ENCODE measurements at places on chromosomes 11 and 22. TPM values are rescaled to one million over a fixed set of nuclear protein-coding genes. Genes with fewer than 3 reads are reported as not detected.

DNA sequence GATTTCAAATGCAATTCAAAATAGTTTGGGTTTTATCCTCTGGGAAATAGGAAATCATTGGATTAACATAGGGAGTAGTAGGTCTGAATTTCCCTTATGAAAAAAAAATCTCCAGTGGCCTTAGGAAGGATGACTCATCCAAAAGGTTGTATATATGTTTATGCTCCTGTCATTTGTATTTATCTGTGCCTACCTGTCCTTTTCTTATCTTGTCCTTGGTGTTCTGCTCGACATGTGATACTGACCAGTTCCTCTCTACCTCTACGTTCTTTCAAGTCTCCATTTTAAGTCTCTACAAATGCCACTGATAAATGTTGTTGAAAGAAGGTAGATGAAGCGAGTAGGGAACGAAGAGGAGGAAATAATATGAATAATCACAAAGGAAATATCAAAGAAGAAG is 3.0 kb upstream of the SOX6 start:
- no peak for DNase-seq
- H3K36me3 ChIP-seq: no peaks in the 10 kb centered on the region
- H3K4me3 ChIP-seq: no peak overlapping the region
- H3K4me1 ChIP-seq: peaks cover 13% of the 10 kb centered on the region
- H3K27me3 ChIP-seq: no peaks in the 10 kb centered on the region

GRCh38 chr11:620935-621814 is 3.6 kb downstream of the CDHR5 start:
- H3K36me3 ChIP-seq: no peaks in the 10 kb centered on the region
- peaks cover 9% of the 10 kb centered on the region for H3K27me3 ChIP-seq
- no peak for DNase-seq

GRCh38 chr11:110147962-110148709 is 54.9 kb downstream of the ZC3H12C start:
- peak overlapping the region; percentile 33 for H3K4me3 ChIP-seq
- H3K4me1 ChIP-seq: peaks cover 34% of the 10 kb centered on the region
- 0 out of 2 replicates have a peak, but pooled peaks cover 5% of the 10 kb centered on the region for H3K36me3 ChIP-seq
- H3K27me3 ChIP-seq: no peaks in the 10 kb centered on the region

DNA sequence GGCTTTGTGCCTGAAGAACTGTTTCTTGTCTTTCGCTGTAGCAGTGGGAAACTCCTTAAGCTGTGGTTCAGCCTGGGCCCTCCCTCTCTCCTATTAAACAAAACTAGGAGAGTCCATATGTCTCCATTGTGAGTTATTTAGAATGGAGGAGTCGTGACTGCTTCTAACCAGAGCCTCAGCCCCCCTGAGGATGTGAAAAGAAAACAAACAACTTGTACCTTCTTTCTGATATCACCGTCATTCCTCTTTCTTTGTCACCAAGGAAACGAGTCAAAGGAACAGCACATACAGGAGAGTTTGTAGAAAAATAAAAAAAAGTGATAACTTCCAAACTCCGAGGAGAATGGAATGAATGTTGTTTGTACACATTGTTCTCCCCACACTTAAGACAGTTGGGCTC is 11.6 kb upstream of the EXT2 start:
- no peak for DNase-seq
- H3K27ac ChIP-seq: no peak overlapping the region
- H3K27me3 ChIP-seq: peaks cover 6% of the 10 kb centered on the region
- no peak overlapping the region for H3K4me3 ChIP-seq
- H3K4me1 ChIP-seq: no peaks in the 10 kb centered on the region

DNA sequence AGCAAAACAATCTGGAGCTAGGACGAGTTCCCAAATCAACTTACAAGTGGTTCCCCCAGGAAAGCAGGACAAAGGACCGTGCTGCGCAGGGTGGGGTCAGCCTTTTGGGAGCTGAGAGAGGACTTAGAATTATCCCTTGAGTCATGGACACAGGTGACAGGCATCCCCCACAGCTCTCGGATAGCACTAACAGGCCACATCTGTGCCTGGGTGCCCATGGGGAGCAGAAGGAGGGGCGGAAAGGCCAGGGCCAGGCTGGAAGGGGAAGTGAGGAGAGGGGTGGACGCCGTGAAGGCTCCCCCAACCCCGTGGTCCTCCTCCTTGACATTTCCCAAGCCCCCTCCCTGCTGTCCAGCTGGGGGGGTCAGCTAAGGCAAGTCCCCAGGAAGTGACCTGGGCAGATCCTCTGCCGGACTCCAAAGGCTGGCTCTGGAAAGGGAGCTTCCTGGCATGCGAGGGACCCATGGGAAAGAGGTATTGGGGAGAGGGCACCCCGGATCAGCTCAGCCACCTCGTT is 31.6 kb upstream of the A4GALT start:
- peaks cover 43% of the 10 kb centered on the region for H3K4me1 ChIP-seq
- no peak overlapping the region for H3K27ac ChIP-seq
- H3K4me3 ChIP-seq: no peak overlapping the region
- no peaks in the 10 kb centered on the region for H3K27me3 ChIP-seq

DNA sequence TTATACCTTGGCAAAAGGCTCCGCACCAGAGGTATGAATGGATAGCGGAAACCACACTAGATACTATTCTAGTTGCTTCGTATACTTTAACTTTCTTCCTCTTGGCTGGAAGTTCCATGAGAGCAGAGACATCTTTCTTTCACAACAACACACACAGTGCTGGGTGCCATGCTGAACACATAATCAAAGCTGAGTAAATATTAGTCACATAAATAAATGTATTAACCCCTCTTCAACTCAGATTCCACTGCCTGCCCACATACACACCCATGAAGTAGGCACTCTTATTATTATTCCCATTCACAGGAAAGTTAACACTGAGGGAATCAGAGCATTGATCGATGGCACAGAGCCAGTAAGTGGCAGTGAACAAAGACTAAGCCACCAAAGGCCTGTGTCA is 35.4 kb downstream of the SPON1 start:
- H3K27ac ChIP-seq: no peak overlapping the region
- no peaks in the 10 kb centered on the region for H3K27me3 ChIP-seq
- no peak overlapping the region for H3K4me3 ChIP-seq
- no peaks in the 10 kb centered on the region for H3K4me1 ChIP-seq
- H3K36me3 ChIP-seq: no peaks in the 10 kb centered on the region

- peaks cover 32% of the 10 kb centered on the region for H3K27me3 ChIP-seq
- peaks cover 4% of the 10 kb centered on the region for H3K4me1 ChIP-seq
- H3K36me3 ChIP-seq: no peaks in the 10 kb centered on the region
- no peak overlapping the region for H3K27ac ChIP-seq
Measured at GRCh38 chr22:39087881-39088684, 9.0 kb upstream of the APOBEC3H start.

- peaks cover 38% of the 10 kb centered on the region for H3K27me3 ChIP-seq
- H3K36me3 ChIP-seq: no peaks in the 10 kb centered on the region
- H3K4me1 ChIP-seq: no peaks in the 10 kb centered on the region
- H3K4me3 ChIP-seq: no peak overlapping the region
- DNase-seq: no peak
Measured at GRCh38 chr11:44379141-44380008, 69.4 kb upstream of the ALX4 start.

GRCh38 chr11:89416961-89417360 is 74.2 kb downstream of the NOX4 start:
- H3K36me3 ChIP-seq: peaks cover under 1% of the 10 kb centered on the region
- no peak for DNase-seq
- no peak overlapping the region for H3K4me3 ChIP-seq
- no peaks in the 10 kb centered on the region for H3K4me1 ChIP-seq
- no peaks in the 10 kb centered on the region for H3K27me3 ChIP-seq

GRCh38 chr11:41497974-41498373 is 38.5 kb upstream of the LRRC4C start:
- no peak for DNase-seq
- no peak overlapping the region for H3K27ac ChIP-seq
- H3K27me3 ChIP-seq: no peaks in the 10 kb centered on the region
- no peak overlapping the region for H3K4me3 ChIP-seq
- H3K4me1 ChIP-seq: no peaks in the 10 kb centered on the region

GRCh38 chr22:40813912-40814315 is 5.2 kb downstream of the SLC25A17 start:
- H3K4me1 ChIP-seq: peaks cover 33% of the 10 kb centered on the region
- no peak overlapping the region for H3K27ac ChIP-seq
- H3K27me3 ChIP-seq: 0 out of 2 replicates have a peak, but pooled peaks cover 3% of the 10 kb centered on the region
- DNase-seq: no peak

- no peak overlapping the region for H3K27ac ChIP-seq
- H3K36me3 ChIP-seq: no peaks in the 10 kb centered on the region
- H3K4me1 ChIP-seq: no peaks in the 10 kb centered on the region
- H3K27me3 ChIP-seq: peaks cover 1% of the 10 kb centered on the region
- DNase-seq: no peak
- no peak overlapping the region for H3K4me3 ChIP-seq
Measured at GRCh38 chr11:84581083-84581482, 1046.1 kb downstream of the DLG2 start.

DNA sequence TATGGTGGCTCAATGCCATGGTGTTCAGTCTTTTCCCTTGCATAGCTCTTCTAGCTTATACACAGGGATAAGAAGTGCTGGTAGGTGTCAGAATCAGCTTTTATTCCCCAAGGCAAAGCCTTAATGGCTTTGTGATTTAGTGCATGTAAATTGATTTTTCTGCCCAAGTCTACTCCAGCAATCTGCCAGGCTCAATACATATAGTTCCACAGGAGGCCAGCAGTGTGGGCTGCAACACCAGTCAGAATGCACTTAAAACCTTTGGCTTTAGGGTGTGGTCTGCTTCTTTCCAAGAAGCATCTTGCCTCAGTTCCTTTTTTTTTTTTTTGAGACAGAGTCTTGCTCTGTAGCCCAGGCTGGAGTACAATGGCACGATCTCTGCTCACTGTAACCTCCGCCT is 14.5 kb upstream of the CAPRIN1 start:
- no peak overlapping the region for H3K27ac ChIP-seq
- peaks cover 12% of the 10 kb centered on the region for H3K27me3 ChIP-seq
- H3K4me1 ChIP-seq: 0 out of 2 replicates have a peak, but pooled peaks cover 5% of the 10 kb centered on the region
- no peak for DNase-seq

DNA sequence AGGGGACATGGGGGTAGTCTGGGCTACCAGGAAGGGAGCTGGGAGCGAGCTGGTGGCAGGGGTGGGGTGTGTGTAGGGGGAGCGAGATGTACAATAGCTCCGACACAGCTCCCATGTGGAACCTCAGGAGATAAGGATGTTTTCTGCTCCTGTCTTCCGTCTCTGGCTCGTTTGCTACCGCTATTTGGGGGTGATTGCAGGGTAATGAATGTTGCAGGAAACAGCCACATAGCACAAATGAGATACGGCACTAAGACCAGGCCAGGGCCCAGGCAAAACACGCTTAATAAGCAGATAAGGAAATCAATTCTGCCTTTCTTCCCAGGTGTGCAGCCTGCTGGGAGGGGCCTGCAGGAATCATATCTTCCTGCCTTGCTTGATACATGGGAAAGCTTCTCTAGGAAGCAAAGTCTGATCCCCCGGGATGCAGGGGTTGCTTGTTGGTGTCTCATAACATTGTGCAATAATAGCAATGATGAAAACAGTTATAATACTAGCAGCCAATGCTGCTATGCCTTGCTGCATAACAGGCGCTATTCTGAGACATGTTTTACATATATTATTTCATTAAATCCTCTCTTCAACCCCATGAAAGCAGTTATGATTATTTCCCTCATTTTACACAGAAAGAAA is 158.7 kb downstream of the ST3GAL4 start:
- H3K36me3 ChIP-seq: peaks cover 6% of the 10 kb centered on the region
- no peaks in the 10 kb centered on the region for H3K4me1 ChIP-seq
- peaks cover 9% of the 10 kb centered on the region for H3K27me3 ChIP-seq
- no peak overlapping the region for H3K27ac ChIP-seq
- DNase-seq: no peak
- H3K4me3 ChIP-seq: no peak overlapping the region

GRCh38 chr11:111417011-111417765 is 38.1 kb upstream of the POU2AF1 start:
- no peaks in the 10 kb centered on the region for H3K4me1 ChIP-seq
- DNase-seq: no peak
- H3K27me3 ChIP-seq: peaks cover 52% of the 10 kb centered on the region
- H3K36me3 ChIP-seq: no peaks in the 10 kb centered on the region
- H3K27ac ChIP-seq: no peak overlapping the region

- peaks cover 13% of the 10 kb centered on the region for H3K4me1 ChIP-seq
- no peak overlapping the region for H3K27ac ChIP-seq
- peak; percentile 82 for DNase-seq
- no peaks in the 10 kb centered on the region for H3K36me3 ChIP-seq
Measured at GRCh38 chr11:65366340-65366773, 11.8 kb downstream of the TIGD3 start.

GRCh38 chr11:126102436-126102981 is 39.8 kb upstream of the CDON start:
- no peak overlapping the region for H3K4me3 ChIP-seq
- no peak overlapping the region for H3K27ac ChIP-seq
- no peaks in the 10 kb centered on the region for H3K4me1 ChIP-seq
- peaks cover 39% of the 10 kb centered on the region for H3K27me3 ChIP-seq
- DNase-seq: no peak

DNA sequence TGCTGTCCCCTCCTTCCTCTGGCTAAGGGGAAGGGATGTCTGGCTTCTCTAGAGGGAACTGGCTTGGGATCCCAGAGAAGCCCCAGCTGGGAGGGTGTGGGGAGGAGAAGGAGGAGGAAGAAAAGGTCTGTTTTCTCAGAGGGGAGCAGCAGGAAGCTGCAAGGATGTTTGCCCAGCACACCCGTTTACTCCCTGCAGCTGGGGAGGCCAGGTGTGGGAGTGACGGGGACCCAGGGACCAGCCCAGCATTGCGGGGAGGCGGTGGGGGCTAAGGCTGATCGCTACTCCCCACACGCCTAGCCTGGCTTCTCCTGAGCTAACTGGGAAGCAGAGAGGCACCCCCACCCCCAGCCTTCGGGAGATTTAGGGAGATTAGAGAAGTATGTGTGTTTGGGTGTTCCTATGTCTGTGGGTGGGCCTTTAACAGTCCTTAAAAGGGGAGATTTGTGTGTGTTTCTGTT is 3.9 kb downstream of the CREB3L1 start:
- no peak for DNase-seq
- peaks cover 84% of the 10 kb centered on the region for H3K4me1 ChIP-seq
- 0 out of 2 replicates have a peak, but pooled peaks cover 2% of the 10 kb centered on the region for H3K27me3 ChIP-seq
- H3K4me3 ChIP-seq: peak overlapping the region; percentile 96
- peak overlapping the region; percentile 77 for H3K27ac ChIP-seq
- H3K36me3 ChIP-seq: peaks cover 41% of the 10 kb centered on the region

DNA sequence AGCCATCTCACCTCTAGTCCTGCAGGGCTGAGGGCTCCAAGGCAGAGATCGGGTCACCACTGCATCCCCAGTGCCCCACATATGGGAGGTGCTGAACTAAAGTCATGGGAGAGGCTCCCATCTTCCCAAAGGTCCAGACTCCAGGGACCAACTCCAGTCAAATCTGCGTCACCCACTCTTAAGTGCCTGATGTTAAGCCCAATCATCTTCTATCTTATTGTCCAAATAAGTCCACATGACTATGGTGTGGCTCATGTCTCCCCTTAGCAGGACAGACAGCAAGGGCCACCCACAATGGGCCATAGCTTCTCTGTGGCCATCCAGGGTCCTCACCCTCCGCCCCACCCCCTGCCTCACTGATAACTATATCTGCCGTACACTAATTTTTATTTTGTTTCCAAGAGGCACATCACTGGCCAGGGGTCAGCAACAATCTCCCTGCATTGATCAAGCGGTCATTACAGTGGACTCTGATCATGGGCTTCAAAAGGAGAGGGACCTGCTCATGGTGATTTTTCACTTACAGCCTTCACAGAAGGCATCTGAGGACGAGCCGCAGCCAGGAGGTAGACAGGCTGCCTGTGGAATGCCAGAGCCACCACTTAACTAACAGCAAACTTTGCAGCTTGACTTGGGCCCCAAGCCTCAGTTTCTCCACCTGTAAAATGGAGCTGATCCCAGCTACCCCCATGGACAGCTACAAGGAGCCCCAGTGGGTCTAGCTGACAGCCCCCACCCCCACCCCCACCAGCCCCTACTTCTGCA is 23.3 kb downstream of the MYH9 start:
- H3K27ac ChIP-seq: peak overlapping the region; percentile 90
- H3K4me3 ChIP-seq: peak overlapping the region; percentile 71
- H3K4me1 ChIP-seq: peaks cover 100% of the 10 kb centered on the region
- peaks cover 38% of the 10 kb centered on the region for H3K36me3 ChIP-seq
- peaks cover 16% of the 10 kb centered on the region for H3K27me3 ChIP-seq

Gene SELENOM
- total RNA-seq: 263 TPM

Gene FAM227A
- 0.41 TPM for total RNA-seq

Gene PKDREJ
- total RNA-seq: not detected

Gene POU2AF1
- total RNA-seq: not detected

Gene ZW10
- total RNA-seq: 20.7 TPM
